Ureter (tissue), 1 donor: ENCODE measurements at places on chromosomes 2 and 18. TPM values are rescaled to one million over a fixed set of nuclear protein-coding genes. Genes with fewer than 3 reads are reported as not detected.

- DNase-seq, result no peak
These were observed 285.8 kb downstream of the TMX3 start for GRCh38 chr18:68429111-68429510.

GRCh38 chr18:60976976-60977375 is 356.3 kb upstream of the CDH20 start:
- no peak for DNase-seq

DNA sequence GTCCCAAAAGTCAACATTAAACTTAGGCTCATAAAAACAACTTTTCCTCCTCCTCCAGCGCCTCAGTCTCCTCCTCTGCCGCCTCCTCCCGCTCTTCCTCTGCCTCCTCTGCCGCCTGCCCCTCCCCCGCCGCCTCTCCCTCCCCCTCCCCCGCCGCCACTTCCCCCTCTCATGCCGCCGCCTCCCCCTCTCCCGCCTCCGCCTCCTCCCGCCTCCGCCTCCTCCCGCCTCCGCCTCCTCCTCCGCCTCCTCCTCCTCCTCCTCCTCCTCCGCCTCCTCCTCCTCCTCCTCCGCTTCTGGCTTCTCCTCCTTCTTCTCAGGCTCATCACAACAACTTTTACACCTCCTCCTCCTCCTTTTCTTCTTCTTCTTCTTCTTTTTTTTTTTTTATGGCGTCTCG is 599.9 kb downstream of the TMEM182 start:
- DNase-seq, result no peak

GRCh38 chr18:58570360-58571064 is 58.4 kb downstream of the ALPK2 start:
- DNase-seq, result no peak

GRCh38 chr2:71665168-71666093 is 212.1 kb downstream of the DYSF start:
- no peak for DNase-seq

DNA sequence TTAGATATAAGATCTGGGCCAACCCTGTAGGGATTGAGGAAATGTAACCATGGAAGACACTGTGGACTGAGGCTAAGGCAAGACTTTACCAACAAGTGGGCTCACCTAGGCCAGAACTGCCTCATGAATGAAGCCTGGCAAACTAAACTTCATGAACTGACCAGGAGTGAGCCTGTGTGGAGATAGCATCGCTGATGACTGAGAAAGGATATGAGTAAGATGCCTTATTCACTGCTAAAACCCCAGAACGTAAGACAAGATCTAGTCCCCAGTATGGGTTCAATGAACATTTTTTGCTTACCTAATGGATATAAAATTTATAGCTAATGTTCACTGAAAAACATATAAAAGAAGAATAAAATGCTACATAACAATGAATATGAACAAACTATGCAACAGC is 399.8 kb downstream of the SATB2 start:
- no peak for DNase-seq

DNA sequence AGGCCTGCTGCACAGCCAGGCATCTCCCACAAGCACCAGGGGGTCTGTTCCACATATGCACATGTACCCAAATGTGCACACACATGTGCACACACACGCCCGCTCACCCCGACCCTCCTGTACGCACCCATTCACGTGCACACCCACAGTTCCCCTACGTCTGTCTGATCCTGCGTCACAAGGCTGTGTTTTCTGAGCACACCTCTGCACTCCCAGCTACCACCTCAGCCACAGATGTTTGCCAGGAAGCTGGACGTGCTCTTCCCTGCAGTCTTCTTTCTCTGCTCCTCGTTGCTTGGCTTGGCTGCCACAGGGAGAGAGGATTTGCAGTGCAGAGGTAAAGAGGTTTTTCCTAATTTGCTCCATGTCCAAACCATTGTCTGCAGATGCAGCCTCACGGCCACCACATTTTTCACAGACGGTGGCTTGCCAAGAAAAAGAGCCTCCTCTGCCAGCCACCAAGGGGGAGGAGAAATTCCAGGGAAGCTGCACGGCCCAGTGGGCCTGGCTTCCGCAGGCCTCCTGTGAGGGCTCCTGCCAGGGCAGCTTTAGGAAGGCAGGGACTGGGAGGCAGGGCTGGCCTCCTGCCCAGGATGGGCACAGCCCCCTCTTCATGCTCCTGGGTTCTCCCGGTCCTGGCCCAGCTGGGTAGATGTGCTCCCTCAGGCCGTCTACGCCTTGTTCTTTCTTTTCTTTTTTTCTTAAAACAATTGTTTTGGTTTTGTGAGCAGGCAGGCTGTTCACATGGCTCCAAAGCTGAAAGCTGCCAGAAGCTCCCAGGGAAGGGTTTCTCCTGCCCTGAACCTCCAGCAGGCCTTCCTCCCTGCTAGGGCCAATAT is 29.3 kb upstream of the HS6ST1 start:
- DNase-seq, result peak; percentile 74

DNA sequence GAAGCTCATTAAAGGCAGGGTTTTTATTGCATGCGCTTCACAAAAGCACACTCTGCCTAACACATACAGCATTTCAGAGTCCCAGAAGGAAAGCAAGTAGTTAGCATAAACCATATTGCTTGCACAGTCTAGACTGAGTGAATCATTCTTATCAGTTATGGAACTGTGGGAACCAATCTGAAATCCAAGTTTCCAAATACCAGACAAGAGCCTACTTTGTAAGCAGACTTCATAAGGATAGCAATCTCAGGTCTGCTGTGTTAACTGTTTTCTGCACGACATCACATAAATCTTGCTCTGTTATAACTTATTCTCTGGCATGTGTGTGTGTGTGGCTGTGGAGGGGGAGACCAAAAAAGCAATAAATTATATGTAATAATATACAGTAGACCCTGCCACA is 608.1 kb upstream of the REG3G start:
- DNase-seq, result no peak

DNA sequence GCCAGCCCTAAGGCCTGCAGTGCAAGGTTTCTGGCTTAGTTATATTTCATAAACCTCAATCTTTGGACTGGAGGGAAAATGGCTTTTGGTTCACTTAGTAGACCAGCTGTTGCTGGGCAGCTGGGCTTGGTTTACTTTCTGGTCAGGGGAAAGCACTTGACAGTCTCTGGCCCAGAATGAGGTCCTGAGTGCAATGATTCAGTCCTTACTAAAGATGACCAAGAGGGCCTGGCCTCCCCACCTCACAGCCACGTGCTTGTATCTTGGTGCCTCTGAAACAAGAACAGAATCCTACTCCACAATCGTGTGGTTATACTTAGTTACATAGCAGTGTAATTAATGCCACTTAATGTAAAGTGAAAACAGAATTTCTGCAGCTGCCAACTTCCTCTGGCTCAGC is 325.5 kb upstream of the MEIS1 start:
- no peak for DNase-seq

DNA sequence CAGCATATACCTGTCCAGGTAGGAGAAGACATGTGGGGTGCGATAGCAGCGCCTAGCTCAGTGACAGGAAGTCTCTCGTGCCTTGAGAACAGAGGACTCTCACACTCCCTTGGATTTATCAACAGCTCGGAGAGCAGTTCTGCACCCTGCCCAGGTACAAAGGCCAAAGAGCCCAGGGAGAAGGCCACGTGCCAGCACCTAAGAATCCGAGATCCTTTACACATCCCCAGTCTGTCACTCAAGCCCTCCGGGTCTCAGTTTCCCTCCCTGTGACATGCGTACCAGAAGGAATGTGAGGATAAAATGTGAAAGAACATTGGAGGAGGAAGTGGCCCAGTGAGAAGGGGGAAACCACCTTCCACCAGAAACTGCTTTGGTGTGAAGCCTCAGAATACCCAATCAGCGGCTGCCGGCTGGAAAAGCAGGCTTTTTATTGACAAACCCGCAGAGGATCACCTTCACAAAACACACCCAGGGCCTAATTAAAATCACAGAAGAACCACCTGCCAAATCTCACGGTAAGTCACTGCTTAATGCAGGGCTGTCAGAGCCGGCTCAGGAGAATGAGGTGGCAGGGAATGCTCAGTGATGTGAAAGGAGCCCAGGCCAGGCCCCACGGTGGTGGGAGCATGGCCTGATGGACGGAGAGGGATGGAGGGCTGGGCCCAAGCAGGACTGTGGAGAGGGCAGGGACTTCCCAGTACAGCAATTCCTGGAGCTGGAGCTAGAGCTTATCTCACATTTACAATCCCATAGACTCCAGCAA is 66.3 kb downstream of the MYO5B start:
- DNase-seq, result no peak

DNA sequence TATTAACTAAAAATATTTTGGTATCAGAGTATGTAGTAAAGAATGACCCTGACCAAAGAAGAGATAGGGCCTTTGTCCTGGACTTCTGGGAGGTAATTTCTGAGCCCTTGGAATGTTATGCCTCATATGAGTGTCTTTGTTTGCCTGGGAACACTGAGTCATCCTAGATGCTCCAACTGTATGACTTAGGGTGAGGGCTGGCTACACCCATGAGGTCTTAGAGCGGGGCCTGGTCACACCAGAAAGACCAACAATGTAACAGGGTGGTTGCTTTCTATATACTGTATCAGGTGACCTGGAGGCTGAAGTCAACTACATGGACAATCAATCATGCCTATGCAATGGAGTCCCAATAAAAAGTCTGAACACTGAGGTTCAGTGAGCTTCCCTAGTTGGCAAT is 253.1 kb downstream of the MBD2 start:
- DNase-seq, result no peak

GRCh38 chr18:33184958-33185357 is 255.6 kb downstream of the CCDC178 start:
- no peak for DNase-seq

DNA sequence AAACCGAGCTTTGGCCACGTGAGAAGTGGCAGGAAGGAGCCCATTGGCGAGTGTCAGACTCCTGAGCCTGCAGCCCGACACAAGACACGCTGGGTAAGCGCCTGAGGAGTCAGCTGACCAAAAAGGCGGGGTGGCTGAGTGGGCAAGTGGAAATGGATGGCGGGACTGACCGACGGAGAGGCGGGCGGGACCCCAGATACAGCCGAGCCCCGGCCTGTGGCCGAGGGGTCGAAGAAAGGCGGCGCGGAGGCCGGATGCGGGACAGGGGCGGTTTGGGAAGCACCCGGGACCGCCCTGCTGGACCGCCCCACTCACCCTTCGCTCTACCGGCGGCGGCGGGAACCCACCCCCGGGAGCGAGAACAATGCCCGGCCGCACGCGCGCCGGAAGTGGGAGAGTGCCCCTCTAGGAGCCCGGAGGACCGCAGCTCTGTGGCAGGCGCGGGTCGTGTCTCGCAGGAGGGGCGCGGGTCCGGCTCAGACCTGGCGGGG is 22.8 kb downstream of the ZSCAN30 start:
- peak; percentile 79 for DNase-seq

DNA sequence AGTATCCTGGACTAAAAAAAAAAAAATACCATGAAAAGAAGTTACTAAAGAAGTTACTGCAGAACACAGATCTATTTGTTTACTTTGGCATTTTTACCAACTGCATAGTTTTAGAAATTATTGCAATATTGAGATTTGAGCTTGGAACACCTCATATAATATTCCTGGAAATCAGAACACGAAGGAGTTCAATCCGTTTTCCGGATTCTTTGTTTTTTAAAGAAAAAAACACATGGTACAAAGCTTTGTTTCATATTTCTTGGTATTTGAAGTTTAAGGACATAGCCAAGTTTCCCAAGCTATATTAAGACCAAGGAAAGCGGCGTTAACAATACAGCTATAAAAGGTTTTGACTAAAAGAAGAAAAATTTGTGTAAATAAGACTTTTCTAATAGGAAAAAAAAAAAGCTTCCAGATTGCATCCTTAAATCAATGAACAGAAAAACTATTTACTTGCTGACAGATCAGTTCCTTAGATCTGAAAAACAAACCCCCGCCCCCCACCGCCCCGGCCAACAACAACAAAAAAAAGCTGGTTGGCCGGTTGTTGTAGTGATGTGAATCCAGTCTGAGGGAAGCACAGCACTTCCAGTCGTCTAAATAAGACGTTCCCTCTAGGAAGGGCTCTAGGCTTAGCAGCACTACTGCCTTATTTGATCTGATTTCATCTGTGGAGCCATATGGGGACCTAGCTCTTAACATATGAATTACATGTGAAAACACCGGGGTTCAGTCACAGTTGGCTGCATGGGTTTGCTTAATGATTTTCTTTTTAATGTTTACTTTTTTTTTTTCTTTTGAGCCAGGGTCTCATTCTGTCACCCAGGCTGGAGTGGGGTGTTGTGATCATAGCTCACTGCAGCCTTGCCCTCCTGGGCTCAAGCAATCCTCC is 2.5 kb upstream of the RHOB start:
- DNase-seq, result peak; percentile 43

- DNase-seq, result peak; percentile 88
These were observed 125.6 kb downstream of the PLB1 start for GRCh38 chr2:28621172-28622100.

DNA sequence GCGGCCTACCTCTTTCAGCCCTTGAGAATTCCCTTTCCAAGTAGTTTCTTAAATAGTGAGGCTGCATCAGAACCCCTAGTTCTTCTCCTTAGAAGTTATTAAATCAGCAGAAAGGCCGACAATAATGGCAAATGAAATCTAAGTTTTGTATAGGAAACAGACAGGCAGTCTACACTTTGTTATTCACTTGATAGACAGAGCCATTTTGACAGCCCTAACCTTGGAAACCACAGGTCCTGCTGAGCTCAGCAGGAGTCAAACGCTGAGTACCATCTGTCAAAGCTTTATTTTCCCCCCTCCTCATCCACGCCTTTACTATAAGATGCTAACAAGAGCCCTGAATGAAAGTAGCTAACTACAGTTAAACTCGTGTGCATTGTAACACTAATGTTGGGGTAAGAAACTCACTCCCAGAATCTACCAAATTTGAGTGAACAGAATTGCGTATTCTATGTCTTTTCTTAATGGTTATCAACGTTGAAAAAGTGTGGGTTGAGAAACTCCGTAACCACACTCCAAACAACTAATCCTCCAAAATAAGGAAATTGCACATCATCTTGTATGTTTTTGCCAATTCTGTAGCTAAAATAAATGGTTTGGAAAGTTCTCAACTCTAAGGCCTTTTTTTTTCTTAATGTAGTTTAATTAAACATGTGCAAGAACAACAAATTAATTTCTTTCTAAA is 90.6 kb upstream of the EFEMP1 start:
- no peak for DNase-seq

DNA sequence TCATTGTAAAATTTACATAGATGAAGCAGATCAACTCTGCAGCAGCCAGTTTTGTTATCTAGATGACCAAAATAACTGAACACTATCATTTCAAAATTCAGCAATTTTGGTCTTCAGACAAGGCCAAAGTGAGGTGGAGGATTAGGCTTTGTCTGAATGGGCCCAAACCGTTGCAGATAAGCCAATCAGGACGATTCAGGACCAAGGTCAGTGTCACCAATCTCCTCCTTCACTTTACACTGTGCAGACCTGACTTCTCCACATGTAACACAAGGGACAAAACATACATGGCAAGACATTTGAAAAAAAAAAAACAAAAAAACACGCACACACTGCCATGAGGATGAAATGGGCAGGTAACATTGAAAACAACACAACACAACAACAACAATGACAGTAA is 211.2 kb downstream of the NAPG start:
- no peak for DNase-seq

Gene MRPS5
- total RNA-seq, result 52.1 TPM

Gene DUSP19
- total RNA-seq, result 7.0 TPM

Gene TTN
- 3.9 TPM for total RNA-seq

Gene CDK15
- total RNA-seq, result 2.3 TPM

Gene LAMA3
- 28.7 TPM for total RNA-seq
